ENCODE measurements at places on chromosomes 7 and 10. TPM values are rescaled to one million over a fixed set of nuclear protein-coding genes. Genes with fewer than 3 reads are reported as not detected.

- H3K36me3 ChIP-seq, result no peaks in the 10 kb centered on the region
- DNase-seq, result no peak
- no peak overlapping the region for H3K27ac ChIP-seq
- no peaks in the 10 kb centered on the region for H3K27me3 ChIP-seq
- H3K4me1 ChIP-seq, result no peaks in the 10 kb centered on the region
- H3K4me3 ChIP-seq, result no peak overlapping the region
These were observed 921.3 kb upstream of the AUTS2 start for GRCh38 chr7:68676813-68677535.

GRCh38 chr10:124563320-124564040 is 101.9 kb downstream of the LHPP start:
- no peak for DNase-seq
- H3K4me3 ChIP-seq, result no peak overlapping the region
- no peak overlapping the region for H3K27ac ChIP-seq
- no peaks in the 10 kb centered on the region for H3K36me3 ChIP-seq
- H3K27me3 ChIP-seq, result no peaks in the 10 kb centered on the region

- no peak overlapping the region for H3K27ac ChIP-seq
- no peaks in the 10 kb centered on the region for H3K4me1 ChIP-seq
- no peak overlapping the region for H3K4me3 ChIP-seq
These were observed 122.5 kb upstream of the LANCL2 start for GRCh38 chr7:55242613-55243012.

- H3K36me3 ChIP-seq, result no peaks in the 10 kb centered on the region
- H3K4me3 ChIP-seq, result no peak overlapping the region
- DNase-seq, result no peak
- no peak overlapping the region for H3K27ac ChIP-seq
- no peaks in the 10 kb centered on the region for H3K27me3 ChIP-seq
These were observed 89.2 kb downstream of the SPAG6 start for GRCh38 chr10:22434521-22434920.

- no peak overlapping the region for H3K4me3 ChIP-seq
- no peaks in the 10 kb centered on the region for H3K27me3 ChIP-seq
- no peak overlapping the region for H3K27ac ChIP-seq
- H3K4me1 ChIP-seq, result no peaks in the 10 kb centered on the region
- DNase-seq, result no peak
- no peaks in the 10 kb centered on the region for H3K36me3 ChIP-seq
These were observed 12.1 kb upstream of the CEP41 start for GRCh38 chr7:130452951-130453350.

- no peak overlapping the region for H3K4me3 ChIP-seq
- no peak for DNase-seq
- H3K4me1 ChIP-seq, result no peaks in the 10 kb centered on the region
- no peak overlapping the region for H3K27ac ChIP-seq
- no peaks in the 10 kb centered on the region for H3K27me3 ChIP-seq
- H3K36me3 ChIP-seq, result no peaks in the 10 kb centered on the region
These were observed 20.4 kb downstream of the PHTF2 start for GRCh38 chr7:77819021-77819420.

DNA sequence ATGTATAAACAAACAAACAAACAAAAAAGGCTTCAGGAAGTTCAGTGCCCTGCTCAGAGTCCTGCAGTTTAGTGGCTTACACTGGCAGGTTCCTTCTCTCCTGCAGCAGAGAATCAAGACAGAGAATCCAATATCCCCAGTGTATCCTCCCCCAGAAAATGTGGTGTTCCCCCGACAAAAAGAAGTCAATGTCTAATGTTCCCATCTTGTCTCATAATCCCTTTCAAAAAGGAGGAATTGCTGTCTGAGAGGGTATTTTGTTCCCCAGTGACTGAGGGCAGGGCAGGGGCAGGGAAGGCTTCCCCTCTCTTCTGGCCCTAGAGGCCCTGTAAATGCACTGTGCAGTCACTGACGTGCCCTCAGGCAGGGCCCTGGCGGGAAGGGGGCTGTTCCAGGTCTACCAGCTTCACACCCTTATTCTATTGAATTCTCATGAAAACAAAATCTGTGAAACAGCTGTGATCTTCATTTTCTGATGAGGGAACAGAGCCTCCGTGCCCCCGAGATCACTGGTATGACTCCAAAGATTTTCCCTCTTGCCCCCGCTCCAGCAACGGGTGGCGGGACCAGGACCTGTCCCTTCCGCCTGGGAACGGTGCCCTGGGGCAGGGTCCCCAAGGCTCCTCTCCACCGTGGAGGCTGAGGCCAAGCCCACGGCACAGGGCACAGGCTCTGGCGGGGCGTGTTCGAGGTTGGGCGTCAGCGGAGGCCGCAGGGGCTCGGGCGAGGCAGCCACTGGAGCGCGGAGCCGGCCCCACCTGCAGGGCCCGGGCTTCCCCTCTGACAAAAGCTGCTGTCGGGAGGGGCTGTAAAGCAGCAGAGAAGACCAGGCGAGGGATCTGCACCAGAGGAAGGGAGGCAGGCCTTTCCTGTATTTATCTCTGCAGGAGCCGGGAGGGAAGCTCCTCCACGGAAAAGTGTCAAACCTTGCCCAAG is 13.4 kb upstream of the WDFY4 start:
- no peak for DNase-seq
- no peak overlapping the region for H3K27ac ChIP-seq
- H3K27me3 ChIP-seq, result no peaks in the 10 kb centered on the region
- no peaks in the 10 kb centered on the region for H3K36me3 ChIP-seq

GRCh38 chr7:33821970-33822369 is 83.4 kb upstream of the BMPER start:
- H3K27ac ChIP-seq, result no peak overlapping the region
- H3K4me1 ChIP-seq, result no peaks in the 10 kb centered on the region
- H3K27me3 ChIP-seq, result no peaks in the 10 kb centered on the region
- no peak for DNase-seq

GRCh38 chr10:15868006-15868405 is 7.7 kb upstream of the MINDY3 start:
- no peaks in the 10 kb centered on the region for H3K36me3 ChIP-seq
- H3K4me3 ChIP-seq, result no peak overlapping the region
- peaks cover 7% of the 10 kb centered on the region for H3K27me3 ChIP-seq
- DNase-seq, result no peak

Gene NANOS1
- 1.1 TPM for total RNA-seq

Gene EVX1
- total RNA-seq, result not detected

Gene CRPPA
- 2.3 TPM for total RNA-seq

Gene PNLIPRP3
- total RNA-seq, result not detected

Gene CXCL12
- total RNA-seq, result 51.1 TPM

Gene STEAP2
- total RNA-seq, result 25.9 TPM

Gene CLDN12
- 50.0 TPM for total RNA-seq

Gene NRBF2
- 26.0 TPM for total RNA-seq

Gene NOS3
- 5.4 TPM for total RNA-seq
